ENCODE measurements at places on chromosomes 16 and 17.

GRCh38 chr17:44940317-44940716, 7.3 kb downstream of the KIF18B start:
- DNase-seq: no peak

- DNase-seq: no peak
Measured at GRCh38 chr17:40326832-40327199, 17.8 kb downstream of the RARA start.

GRCh38 chr17:74430706-74431567, 951 bp upstream of the GPRC5C start:
- peak; percentile 84 for DNase-seq

- DNase-seq: peak; percentile 62
Measured at GRCh38 chr17:48457080-48457836, 27.2 kb upstream of the SKAP1 start.

DNA sequence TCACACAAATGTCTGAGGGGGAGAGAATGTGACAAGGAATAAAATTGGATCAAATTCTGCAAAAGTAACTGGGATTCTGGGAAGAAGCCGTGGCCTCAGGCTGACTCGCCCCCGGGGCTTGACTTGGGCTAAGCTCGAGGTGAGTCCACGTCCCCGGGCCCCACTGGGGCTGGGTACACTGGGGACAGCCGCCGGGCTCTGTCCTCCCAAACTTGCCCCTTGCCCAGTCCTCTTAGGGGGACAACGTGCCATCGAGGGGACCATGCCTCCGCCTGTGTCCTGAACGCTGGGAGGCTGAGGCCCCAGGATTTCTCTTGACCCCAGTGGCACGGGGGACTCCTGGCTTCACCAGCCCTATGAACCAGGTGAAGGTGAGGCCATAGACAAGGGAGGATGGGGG, 21.1 kb downstream of the DOC2B start:
- DNase-seq: no peak

DNA sequence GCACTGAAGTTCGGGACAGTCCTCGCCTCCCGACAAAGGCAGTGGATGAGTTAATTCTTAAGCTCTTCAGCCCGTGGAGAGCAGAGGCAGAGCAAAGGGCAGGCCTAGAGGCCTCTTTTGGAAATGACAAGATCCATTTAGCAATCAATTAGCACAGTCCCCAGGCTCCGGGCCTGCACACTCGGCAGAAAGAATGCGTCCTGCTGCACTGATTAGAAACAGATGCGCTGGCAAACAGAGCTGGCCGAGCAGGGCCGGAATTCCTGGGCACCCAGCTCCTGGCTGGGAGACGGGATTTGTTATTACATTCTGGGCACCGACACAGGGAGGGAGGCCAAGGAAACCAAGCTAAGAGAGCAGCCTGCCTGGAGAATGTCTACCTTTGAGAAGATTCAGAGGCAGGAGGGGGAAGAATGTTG, 162.9 kb downstream of the COPRS start:
- DNase-seq: peak; percentile 85

- DNase-seq: no peak
Measured at GRCh38 chr16:85037050-85037410, 9.4 kb downstream of the KIAA0513 start.

DNA sequence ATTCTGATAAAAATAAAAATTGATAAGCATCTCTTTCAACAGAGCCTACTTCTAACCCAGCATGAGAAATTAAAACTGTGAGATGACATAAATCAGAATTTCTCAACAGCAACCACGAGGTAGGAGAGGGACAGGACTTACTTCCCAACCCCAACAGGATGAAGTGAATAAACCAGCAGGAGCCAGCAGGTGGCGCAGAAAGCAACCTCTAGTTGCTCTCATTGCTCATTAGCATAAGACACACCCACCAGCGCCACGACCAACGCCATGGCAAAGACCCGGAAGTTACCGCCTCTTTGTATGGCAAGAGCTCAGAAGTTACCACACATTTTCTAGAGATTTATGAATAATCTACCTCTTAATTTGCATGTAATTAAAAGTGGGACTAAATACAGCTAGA, 189.4 kb upstream of the CDH8 start:
- peak; percentile 69 for DNase-seq

DNA sequence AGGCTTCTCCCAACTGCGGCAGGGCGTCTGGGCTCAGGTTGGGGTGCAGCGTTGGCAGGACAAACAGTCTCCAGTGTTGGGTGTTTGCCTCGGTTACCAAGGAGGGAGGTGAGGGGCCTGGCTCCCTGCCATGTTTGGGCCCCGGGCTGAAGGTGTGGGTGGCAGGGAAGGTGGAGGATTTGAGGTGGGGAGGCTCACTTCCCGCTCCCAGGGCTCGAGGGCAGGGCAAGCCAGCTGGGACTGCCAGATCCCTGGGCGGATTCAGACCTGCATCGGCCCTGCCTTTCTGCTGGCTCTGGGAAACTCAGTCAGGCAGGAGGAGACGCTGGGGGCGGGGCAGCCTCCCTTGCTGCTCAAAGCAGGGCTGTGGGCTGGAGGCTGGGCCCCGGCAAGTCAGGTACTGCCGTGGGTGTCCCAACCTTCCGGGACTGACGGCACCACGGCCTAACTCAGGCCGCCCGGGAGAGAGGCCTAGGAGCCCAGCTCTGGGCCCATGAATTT, 31.3 kb upstream of the KRT17 start:
- no peak for DNase-seq

- no peak for DNase-seq
Measured at GRCh38 chr17:77420095-77420803, 279.5 kb downstream of the SEC14L1 start.

- DNase-seq: no peak
Measured at GRCh38 chr16:26212599-26212998, 520.8 kb downstream of the HS3ST4 start.

GRCh38 chr17:34634551-34635160, 55.3 kb downstream of the TMEM132E start:
- no peak for DNase-seq

DNA sequence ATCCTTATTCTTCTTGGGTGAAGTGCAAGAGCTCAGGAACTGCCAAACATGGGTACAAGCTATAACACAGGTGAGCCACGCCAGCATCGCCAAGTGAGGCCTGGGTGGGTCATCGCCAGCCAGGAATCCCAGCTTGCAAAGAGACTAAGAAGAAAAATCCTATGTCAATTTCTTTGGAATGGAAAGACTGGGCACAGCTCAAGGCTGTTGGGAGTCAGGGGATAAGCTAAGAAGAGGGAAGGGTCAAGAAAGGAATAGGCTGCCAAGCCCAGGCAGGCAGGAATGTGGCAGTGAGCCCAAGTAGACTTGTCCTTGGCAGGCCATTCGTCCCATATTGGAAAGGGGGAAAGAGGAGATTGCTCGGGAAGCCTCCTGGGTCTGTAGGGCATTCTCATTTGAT, 191.4 kb upstream of the CDH5 start:
- DNase-seq: no peak

DNA sequence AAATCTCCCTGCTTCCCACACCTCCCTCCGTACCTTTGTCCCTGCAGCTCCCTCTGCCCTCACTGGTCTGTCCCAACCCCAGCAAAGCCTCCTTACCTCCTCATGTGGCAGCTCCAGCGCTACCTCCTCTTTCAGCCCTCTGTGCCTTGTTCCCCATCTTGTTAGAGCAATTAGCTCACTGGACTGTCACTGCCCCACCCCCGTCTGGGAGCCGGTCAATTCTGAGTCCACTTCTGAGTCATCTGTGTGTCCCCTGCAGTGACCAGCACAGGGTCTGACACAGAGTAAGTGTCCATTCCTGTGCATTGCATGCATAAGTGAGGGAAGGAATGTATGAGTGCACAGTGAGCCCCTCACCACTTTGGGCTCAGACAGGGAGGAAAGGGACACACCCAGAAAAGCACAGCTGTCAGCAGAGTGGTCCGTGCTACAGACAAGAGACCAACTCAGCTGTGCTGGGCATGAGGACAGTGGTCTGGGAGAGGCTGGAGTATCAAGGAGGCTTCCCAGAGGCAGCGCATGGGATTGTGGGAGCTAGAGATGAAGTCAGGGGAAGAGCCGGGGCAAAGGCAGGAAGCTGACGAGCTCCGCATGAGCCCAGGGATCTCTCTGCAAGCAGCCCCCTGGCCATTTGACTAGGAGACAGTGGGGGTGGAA, 45.9 kb downstream of the PITPNM3 start:
- DNase-seq: peak; percentile 10

DNA sequence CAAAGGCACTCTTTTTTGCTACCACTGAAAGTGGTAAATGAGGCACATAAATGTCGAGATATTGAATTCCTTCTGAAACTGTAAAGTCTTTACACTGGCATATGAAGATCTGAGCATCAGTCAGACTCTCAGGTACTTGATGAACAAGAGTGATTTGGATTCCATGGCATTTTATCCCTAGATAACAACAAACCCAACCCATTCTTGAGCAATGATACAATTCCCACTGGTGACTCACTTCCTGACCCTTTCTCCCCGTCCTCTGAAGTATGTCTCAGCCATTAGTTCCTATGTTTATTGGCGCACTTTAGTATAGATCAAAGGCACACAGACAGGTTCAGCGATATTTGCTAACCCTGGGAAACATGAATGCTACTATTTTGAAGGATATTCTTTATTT, 147.0 kb upstream of the RBFOX1 start:
- DNase-seq: no peak

DNA sequence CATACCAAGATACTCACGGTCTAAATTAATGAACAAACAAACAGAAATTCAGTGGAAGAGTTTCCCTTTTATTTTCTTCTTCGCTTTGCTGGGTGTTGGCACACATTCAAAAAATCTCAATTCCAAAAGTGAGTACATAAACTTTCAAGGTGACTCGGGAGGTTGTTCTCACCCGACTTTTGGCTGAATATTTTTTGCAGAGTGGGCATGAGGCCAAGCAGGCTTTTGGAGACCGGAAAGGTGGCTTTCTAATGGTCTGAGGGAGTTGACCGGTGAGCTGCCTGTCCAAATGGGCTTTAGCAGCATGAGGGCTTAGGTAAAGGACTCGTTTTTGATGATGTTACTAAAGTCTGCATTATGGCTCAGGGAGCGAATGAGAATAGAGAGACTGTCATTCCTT, 318.7 kb downstream of the CPPED1 start:
- DNase-seq: no peak

- no peak for DNase-seq
Measured at GRCh38 chr16:23858542-23858941, 22.8 kb downstream of the PRKCB start.

- no peak for DNase-seq
Measured at GRCh38 chr16:6897876-6898485, 434.7 kb upstream of the RBFOX1 start.

- DNase-seq: no peak
Measured at GRCh38 chr17:75498039-75498725, 17.2 kb downstream of the CASKIN2 start.

GRCh38 chr16:87114832-87115231, 202.4 kb downstream of the C16orf95 start:
- DNase-seq: no peak

DNA sequence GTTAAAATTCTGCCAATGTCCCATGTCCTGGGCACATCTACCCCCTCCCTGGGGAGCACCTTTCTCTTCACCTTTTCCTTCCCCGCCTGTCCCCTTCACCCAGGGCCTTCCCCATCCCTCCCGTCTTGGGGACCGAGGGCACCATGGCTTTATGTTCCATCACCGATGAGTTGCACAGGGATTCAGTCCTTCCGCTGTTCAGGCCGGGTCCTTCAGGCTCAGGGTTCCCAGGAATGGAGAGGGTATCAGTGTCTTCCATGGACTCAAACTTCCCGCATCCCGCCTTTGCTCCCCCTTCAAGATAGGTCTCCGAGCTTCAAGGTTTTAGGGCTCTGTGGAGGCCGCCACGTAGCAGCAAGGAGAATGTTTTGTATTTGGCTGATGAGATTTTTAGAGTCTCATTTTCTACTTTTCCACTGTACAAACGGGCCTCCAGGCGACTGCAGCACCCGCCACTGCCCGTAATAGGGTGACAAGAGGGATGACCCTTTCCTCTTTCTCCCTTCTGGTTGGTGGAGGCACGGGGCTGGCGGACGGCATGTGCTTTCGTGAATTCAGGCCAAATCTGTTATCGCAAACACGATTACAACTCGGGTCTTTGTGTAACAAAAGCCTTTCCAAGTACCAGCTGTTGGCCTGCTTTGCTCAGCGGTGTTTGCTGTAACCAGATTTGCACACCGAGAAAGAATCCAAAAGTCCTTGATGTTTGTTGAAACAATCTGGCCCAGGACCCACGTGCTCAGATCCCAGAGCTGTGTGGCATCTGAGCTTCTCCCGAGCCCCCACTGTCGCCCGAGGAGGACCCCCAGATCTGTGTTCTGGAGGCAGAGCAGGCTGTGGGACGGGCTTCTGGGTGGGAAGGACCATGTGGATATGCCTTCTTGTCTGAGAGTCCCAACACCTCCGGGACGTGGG, 236.3 kb downstream of the SEC14L1 start:
- DNase-seq: no peak

- no peak for DNase-seq
Measured at GRCh38 chr16:62805221-62805857, 769.1 kb upstream of the CDH8 start.

DNA sequence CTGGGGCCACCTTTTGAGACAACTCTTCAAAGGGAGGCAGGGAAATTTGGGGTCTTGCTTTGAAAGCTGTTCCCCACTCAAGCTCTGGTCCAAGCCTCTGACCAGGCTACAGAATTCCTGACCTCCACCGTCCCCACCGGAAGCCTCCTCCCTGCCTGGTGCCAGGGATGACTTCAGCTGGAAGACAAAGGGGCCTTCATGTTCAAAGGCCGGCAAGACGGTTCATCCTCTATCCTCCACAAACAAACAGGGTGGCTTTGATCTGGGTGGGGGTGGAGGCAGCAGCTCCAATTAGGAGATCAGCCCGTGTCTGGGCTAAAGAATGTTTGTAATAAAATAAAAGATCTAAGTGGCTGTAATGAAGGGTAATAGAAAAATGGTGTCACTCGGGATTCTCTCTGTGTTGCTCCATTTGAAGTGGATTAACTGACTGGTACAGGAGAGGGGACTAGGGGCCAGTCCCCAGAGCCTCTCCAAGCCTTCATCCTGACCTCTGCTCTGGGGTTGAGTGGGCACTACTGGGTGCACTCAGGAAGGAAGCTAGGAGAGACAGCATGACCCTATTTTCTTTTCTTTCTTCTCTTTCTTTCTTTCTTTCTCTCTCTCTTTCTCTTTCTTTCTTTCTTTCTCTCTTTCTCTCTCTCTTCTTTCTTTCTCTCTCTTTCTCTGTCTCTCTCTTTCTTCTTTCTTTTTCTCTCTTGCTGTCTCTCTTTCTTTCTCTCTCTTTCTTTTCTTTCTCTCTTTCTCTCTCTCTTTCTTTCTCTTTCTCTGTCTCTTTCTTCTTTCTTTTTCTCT, 27.5 kb upstream of the NKD1 start:
- DNase-seq: peak; percentile 26

- no peak for DNase-seq
Measured at GRCh38 chr16:1063728-1064127, 8.8 kb upstream of the SSTR5 start.

DNA sequence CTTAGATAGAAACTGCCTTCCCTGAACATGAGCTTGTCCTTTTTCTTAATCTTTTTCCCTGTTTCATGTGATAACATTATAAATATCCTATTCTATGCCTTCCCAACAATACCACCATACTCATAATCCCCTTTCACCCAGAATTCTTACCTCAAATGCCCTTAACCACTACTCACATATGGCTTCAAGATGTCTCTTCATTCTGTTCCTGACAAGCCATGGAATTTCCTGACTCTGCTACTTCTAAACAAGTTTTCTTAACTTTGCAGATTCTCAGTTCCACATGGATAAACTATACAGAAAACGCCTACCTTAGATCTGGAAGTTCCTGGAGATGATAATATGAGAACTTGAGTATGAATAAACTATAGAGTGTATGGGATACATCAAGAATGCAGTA, 1217.8 kb downstream of the CDH8 start:
- DNase-seq: no peak

- DNase-seq: peak; percentile 50
Measured at GRCh38 chr16:88007321-88007731, 56.1 kb downstream of the BANP start.

- DNase-seq: no peak
Measured at GRCh38 chr17:6780886-6781285, 4.9 kb downstream of the FBXO39 start.
